Fibroblast of skin of left biceps (primary cell): ENCODE measurements at places on chromosomes 1 and 21.
A peak's percentile ranks its signal among the peaks of the same experiment; 100 is the strongest.

DNA sequence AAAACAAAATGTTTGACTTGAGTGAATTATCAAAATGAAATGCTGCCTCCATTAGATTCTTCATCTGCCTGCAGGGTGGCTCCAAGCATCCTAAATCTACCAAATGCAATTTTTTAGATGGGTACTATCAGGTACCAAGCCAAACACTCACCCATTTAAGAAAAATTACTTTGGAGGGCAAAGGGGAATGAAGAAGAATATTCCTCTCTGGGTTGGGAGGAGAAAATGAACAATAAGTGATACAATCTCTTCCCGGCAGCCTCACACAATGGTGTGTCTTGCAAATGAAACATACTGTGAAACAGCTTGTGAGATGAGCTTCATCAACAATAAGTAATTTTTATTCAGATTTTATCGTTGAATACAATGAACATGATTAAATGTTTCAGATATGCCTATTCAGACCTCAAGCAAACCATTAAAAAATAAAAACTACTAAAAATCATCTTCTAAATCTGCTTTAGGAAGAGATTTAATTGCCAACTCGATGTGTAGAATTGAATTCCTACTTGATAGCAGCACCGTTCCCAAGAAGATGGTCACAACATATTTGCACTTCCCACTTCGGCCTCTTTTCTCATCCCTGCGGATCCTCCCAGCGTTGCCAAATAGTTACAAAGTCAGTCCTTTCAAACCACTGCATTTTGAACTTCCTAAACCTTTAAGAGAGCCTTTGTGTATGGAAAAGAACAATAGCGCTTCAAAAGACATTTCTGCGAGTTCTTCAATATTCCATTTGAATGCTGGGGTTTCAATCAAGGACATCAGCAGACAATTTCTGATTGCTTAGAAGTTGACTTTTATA is 2.7 kb downstream of the DAB1 start:
- DNase-seq = no peak

DNA sequence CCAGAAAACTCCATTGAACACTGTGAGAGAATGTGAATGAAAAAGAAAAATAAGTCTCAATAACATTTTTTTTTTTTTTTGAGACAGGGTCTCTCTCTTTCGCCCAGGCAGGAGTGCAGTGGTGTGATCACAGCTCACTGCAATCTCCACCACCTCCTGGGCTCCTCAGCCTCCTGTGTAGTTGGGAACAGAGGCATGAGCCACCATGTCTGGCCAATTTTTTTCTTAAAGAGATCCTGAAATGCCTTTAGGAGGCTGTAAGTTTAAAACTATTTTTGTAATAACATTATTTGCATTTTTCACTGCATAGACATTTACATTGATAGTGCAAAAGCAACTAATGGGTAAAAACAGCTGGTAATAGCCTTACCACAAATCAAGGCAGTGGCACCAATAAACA is 35.3 kb downstream of the GDAP2 start:
- DNase-seq = no peak

DNA sequence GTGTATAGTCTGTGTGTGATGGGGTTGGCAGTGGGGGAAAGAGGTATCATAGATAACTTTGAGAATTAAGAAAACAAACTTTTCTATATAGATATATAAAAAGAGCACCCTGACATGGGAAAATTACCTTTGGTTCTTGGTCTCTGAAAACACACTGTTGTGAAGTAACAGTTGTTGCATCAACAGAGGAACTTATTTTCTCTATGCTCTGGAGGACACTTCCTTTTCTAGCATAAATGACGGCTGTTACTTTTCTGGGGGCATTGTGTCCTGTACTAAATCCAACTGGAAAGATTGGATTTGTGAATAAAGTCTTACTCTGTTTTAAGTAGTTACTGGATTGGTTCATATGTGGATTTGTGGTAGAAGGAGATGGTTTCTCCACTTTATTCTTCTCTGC is 12.6 kb downstream of the LRIF1 start:
- DNase-seq = no peak

GRCh38 chr1:173603056-173603591 is at the start of gene SLC9C2:
Gene SLC9C2, minus strand, starts transcription at chr1:173603072. Its CDS starts 1,296 bp downstream, at chr1:173601776.
- no peak for DNase-seq

DNA sequence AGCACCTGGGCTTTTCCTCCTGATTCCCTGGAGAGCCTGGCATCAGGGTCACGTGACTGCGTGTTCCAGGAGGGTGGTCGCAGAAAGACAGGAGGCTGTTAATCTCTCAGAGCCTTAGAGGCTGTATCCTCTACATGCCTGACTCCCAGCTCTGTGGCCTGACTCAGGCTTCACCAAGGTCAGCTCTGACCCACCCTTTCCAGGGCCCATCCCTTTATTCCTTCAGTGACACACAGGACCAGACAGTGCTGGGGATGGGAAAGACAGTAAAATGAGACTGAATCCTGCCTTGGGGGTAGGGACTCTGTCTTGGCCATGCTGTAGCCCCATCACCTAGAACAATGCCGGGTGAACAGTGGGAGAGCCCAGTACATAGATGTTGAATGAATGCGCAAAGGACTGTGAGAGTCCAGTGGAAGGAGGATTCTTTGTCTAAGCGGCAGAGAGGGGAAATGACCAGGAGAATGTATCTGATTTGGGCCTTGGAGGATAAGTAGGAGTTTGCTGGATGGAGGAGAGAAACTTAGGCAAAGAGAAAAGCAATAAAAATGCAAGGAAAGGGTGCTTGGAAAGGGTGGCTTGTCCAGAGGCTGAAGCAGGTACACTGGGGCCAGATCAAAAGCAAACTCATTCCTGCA is 33.0 kb downstream of the EPHX1 start:
- DNase-seq = no peak

DNA sequence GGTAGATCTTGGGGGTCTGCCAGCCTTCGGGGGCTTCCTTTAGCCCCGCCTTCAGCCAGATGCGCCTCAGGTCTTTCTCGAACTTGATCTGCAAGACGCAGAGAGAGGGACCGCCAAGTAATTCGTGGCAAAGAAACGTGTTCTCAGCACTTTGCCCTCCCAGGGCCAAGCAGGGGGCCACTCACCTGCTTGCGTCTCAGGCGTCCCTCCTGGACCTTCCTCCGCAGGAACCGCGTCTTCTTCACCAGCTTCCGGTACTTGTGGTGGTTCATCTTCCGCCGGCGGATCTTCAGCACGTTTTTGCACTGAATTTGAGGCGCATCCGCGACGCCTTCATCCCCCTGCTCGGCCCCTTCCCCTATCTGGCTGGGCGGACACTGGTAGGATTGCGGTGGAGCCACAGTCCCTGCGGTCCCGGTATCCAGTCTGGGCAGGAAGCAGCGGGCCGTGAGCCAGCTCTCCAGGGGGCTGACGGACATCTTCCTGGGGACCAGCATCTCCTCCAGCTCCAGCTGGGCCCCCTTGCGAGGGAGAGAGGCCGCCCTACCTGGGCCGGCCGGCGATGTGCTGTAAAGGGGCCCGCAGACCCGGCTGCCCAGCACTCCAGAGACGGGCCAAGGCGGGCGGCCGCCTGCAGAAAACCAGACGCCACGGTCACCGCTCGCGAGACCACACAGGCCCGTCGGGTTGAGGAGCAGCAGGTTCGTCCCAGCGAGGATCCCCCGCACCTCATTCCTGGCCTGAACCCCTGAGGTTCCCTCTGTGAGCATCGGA is 1.0 kb downstream of the AURKAIP1 start:
- DNase-seq = no peak

DNA sequence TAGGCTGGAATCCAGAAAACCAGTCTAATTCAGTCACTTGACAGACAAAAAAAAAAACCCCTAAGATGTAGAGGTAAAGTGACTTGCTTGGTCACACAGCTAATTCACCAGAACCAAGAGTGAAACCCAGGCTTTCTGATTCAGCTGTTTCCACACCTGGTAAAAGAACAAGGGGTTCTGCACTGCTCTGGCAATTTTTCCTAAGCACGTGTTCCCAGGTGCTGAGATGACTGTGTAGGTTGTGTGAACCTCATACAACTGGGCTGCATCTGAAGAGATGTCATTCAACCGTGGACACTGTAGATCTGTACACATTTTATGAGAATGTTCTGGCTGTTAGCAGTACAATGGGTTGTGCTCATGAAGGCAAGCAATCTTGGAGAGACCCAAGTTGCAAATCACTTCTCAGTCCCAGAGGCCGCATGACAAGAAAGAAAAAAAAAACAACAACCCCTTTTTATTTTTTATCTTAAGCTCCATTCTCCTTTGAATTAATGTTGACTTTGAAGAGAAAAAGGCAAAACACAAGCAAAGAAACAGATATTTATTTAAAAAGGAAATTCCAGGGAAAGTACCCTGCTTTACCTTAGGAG is 95.4 kb downstream of the INTS7 start:
- DNase-seq = no peak

DNA sequence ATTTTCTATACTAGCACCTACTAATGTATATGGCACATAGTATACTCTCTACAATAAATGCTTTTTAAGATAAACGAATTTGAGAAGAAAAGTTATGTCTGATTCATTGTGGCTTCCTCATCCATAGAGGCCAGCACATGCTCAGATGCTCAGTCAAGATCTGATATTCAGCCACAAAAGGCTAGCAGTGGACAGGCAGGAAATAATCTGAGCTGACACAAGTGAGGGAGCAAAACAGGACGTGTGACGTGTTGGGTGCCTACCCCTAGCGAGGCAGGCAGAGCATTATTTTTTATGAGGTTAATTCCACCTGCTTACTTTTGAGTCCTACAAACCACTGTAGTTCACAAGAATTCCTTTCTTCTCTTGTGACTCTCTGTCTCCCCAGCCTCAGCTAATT is 550.9 kb downstream of the SMYD3 start:
- no peak for DNase-seq

DNA sequence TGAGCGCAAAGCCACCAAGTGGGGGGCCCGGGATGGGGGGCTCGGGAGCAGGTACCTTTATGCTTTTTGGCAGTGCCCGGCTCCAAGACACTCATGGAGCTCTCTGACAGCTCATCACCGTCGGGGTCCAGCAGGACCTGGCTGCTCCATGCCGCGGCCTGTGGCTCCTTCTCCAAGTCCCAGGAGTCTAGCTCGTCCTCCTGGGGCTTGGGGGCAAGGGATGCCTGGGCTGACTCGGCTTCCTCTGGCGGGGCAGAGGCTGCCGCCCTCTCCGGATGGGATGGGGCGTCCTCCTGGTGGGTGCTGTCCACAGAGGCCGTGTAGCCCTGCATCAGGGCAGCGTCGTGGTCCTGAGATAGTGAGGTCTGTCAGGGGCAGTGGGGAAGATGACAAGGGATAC is 19.9 kb upstream of the PRDM15 start:
- DNase-seq = no peak

- DNase-seq = no peak
Measured at GRCh38 chr1:153832293-153832692, 57.1 kb downstream of the SLC27A3 start.

DNA sequence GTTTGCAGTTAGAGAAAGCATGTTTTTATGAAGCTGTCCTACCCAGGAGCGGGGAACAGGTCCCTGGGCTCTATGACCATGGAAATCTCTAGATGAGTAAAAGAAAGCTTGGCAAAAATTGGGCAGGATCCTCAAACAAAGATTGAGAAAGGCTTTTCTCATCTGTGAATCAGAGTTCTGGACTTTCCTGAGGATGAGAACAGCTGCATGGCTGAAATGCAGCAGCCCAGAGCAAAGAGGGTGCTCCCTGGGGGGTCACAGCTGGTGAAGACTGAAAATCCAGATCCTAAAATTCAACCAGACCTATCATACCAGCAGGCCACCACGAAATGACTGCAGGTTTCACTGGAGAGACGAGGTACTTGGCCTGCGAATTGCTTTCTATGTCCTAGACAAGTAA is 65.7 kb upstream of the APP start:
- no peak for DNase-seq

- DNase-seq = peak; percentile 89
Measured at GRCh38 chr1:39410915-39411436, 80.5 kb upstream of the BMP8A start.

- no peak for DNase-seq
Measured at GRCh38 chr1:242002072-242002471, 3.2 kb upstream of the MAP1LC3C start.

DNA sequence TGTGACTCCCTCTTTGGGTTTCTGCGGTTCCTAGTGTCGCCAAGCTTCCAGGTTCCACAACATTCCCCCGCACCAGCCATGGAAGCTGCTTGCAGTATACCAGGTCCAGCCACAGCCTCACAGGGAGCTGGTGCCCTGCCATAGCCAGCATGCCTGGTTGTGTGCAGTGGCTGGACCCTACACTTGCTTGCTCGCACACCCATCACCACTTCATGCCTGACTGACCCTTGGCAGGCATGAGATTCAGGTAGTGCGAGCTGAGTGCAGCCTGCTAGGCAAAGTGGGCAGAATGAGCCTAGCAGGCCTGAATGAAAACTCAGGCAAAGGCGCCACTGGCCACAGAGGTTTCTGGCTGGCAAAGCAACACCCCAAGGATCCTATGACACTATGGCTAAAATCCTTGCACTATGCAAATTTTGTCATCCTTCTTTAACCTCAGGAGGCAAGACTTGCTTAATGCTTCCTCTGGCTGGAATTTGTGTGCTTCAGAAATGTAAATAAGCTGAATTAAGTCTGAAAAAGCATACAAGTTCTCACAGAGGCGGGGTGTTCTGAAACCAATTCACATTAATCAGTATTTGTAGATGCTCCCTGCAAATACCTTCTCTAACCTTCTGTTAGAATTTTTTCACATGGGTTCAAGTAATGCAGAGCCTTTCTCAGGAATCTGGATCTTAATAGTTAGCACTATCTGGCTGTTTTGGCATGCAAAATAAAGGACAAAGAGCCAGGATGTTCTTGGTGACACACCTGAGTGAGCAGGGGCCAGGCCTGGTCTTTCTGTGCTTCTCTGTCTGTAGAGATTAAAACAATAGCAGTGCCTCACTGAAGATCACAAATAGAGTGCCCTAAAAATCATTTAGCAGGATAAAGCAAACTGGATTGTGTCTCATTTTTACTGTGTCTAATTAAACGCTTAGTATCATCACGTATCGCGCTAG is 256.9 kb downstream of the GPATCH2 start:
- no peak for DNase-seq

- DNase-seq = no peak
Measured at GRCh38 chr1:211910913-211911485, 80.4 kb upstream of the LPGAT1 start.

GRCh38 chr1:183611021-183611420 is 20.8 kb upstream of the NCF2 start:
- DNase-seq = no peak

- no peak for DNase-seq
Measured at GRCh38 chr1:57901208-57901919, 477.5 kb upstream of the DAB1 start.

GRCh38 chr1:227314014-227314848 is 4.1 kb downstream of the CDC42BPA start:
- no peak for DNase-seq

DNA sequence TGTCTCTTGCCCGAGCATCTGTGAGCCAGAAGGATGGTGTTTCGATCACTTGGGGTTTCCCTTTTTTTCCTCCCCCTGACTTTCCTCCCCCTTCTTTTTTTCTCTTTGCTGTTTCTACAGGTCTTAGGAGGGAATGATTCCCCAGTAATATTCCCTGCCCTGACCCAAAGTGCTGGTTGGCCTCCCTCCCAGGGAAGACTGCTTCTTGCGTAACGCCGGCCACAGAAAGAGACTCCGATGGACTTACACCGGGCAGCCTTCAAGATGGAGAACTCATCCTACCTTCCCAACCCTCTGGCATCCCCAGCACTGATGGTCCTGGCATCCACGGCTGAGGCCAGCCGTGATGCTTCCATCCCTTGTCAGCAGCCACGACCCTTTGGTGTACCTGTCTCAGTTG is 6.8 kb downstream of the RNF220 start:
- no peak for DNase-seq

GRCh38 chr1:215529111-215529510 is 38.0 kb upstream of the KCTD3 start:
- DNase-seq = no peak

GRCh38 chr1:200072636-200073285 is 45.3 kb downstream of the NR5A2 start:
- DNase-seq = no peak

GRCh38 chr21:15620892-15621291 is 108.9 kb upstream of the USP25 start:
- DNase-seq = no peak
